ENCODE measurements at places on chromosomes 3 and 15.

DNA sequence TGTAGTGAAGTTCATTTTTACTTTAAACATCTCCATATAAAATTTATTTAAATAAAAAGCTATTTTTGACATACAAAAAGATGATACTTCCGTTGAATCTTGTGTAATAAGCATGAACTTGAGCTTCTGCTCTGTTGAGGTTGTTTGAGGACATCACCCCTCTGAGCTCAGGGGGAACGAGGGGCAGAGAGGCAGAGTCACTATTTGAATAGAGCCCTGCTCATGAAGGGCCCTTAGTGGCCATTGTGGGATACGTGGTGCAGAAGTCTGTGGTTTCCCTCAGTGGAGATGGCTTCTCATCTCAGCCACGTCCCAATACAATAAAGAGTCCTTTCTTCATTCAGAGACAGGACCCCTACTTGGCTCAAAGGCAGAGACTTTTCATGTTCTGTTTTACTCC is 10.6 kb downstream of the CEMIP start:
- DNase-seq = no peak

DNA sequence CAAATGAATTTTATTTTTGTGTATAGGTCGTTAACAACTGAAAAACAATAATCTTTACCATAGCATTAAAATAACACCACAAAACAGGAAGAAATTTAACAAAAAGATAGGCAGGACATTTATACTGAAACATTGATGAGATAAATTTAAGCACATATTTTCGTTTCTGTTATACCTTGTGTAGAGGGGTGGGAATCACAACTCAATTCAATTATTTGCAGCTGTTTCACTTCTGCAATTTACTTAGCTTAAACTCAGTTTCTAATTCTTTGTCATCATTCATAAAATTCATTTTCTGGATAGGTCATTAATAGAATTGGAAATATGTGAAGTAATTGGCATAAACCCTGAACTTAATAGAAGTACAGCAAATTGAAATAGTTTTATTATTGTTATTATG is 42.3 kb downstream of the TP63 start:
- no peak for DNase-seq

DNA sequence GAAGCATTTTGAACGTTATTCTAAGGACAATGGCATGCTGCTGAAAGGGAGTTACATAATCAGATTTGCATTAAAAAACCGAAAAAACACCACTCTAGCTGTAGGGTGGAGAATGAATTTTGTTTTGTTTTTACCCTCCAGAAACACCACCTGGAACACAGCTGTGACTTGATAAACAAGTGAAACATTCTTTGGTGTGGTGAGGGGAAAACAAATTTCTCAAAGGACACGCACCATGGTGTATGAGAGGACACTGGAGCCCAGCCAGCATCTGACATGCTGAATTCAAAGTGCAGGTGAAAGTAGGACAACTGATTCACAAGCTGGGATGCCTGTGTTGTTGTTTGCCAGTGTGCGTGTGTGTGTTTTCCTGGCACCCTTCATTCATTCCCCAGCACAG is 554.5 kb upstream of the TBL1XR1 start:
- DNase-seq = no peak

DNA sequence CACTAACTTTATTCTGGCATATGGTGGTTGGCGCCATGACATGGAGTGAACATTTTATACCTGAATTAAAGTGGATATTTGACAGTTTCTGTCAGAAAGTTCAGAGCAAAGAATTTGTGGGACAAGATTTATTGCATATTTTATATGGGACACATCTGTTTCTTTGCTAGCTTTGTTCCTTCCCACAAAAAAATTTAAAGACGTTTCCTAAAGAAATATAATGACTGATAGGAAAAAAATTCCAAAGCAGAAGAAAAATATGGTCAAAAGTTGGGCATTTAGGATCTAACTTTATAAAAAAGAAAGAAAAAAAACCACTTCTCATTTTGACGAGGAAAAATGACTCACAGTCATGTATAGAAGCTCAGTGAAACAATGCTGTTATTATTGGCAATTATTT is 101.6 kb downstream of the GREM1 start:
- DNase-seq = no peak

DNA sequence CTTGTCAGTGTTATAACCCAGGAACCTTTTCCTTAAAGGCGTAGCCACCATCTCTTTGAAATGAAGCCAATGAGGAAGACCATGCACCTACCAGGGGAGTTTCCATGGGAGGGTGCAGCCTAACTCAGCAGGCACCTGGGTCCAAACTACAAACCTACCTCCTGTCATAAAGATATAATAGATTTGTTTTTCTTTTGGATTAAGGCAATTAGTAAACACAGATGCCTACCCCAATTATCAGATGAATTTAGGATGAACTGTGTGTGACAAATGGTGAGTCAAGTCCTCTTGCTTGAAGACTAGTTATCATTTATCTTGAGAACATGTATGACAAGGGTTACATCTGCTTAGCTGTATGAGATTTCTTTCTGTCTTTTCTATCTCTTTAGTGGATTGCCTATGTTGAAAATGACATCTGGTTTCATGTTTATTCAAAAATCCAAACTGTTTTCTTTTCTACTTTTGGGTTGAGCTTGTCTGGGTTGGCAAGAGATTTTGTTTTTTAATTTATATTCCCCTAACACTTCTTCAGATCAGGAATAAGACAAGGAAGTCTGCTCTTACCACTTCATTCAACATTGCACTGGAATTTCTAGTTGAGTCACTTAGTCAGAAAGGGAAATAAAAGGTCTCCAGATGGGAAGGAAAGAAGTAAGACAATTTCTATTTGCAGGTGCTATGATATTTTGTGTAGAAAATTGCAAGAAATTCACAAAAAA is 149.9 kb downstream of the NEK10 start:
- peak; percentile 45 for DNase-seq

DNA sequence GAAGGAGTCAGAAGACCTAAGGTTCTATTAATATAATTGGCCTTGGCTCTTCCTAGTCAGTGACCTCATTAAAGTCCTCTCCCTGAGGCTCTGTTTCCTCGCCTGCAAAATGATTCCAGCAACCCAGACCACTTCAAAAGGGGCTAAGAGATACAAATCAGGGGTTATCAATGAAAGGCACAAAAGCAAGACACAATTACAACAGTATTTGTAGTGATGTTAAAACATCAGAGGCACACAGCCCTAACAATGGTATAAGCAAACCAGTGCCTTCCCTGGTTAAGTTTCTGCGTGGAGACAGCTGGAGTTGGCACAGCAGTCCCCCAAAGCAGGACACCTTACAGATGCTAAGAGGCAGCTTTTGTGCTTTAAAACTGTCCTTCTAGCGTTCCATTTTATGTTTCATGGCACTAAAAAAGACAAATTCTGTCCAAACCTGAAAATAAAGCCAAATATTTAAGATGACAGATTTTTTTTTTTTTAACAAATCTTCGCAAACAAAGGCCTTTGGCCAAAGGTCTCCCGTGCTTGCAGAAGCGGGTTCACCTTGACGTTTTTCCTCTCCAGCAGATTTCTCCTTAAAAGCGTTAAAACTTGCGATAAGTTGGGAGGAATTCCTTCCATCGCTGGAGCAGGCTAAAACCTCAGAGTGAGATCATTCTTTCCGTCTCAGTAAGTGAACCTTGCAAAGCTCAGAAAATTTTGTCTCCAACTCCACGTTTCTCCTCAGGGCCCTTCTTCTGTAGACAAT is 999 bp downstream of the ZNF280D start:
- peak; percentile 71 for DNase-seq

- no peak for DNase-seq
These were observed 116.2 kb upstream of the KCNMB2 start for GRCh38 chr3:178420033-178420432.

DNA sequence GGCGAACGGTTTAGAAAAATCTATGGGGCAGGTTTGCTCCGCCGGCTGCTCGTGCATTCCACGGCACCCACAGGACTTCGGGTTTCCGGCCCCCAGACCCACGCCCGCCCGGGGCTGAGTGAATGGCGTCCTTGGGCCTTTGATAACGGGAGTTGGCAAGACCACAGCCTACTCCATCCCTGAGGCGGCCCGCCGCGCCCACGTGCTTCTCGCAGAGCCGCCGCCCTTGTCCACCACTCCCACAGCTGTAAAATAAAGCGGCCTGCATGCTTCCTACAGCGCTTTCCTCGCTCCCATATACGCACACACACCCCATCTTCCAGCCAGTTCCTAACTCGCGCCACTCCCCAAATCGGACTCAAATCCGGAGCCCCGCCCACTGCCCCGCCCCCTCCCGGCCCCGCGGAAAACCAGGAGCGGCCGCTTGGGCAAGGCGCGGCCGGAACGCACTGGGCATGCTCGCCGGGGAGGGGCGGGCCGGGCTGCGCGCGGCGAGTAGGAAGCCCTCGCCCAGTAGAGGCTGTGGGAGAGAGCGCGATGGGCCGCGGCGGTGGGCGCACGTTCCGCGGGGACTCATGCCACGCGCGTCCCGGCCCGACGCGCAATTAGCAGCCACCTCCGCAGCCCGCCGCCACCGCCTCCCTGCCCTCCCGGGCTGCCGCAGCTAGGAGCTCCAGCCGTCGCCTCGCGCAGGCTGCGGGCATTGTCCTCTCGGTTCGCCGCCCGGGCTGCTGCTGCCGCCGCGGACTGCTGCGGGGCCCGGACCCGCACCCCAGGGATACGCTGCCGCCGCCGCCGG is at the start of gene RAP2B:
RAP2B (plus strand) TSS at position 513 of the 799 bp plus-strand sequence. CDS start 468 bp downstream, outside the sequence.
- peak; percentile 96 for DNase-seq

DNA sequence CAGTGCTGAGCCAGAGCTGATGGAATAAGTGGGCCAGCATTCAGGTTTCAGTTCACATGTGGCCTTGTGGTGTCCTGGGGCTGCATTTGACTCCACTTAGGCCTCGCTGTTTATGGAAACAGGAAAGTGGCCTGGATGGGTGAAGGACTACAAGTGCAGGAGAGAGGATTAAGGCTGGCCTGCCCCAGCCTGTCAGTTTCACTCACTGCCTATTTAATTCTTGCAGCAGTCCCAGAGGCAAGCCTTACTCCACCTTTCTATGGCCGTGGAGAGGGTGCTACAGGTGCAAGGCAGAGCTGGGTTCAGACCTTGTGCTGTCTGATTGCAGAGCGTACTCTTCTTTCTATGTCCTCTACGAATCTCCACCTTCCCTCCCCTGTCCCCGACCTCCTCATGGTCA is 37.7 kb downstream of the ABHD17C start:
- DNase-seq = no peak

DNA sequence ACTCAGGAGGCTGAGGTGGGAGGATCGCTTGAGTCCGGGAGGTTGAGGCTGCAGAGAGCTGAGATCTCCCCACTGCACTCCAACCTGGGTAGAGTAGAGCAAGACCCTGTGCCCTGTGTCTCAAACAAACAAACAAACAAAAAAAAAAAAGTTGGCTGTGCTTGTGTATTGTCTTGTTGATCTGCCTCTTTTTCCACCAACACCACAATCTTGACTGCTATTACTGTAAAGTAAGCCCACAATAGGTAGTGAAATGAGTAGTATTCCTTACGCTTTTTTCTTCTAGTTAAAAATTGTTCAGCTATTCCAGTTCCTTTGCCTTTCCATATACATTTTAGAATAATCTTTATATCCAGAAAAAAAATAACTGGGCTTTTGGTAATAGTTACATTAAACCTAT is 35.5 kb downstream of the PTH1R start:
- no peak for DNase-seq

GRCh38 chr3:162718697-162719096 is 1222.1 kb downstream of the OTOL1 start:
- DNase-seq = no peak

DNA sequence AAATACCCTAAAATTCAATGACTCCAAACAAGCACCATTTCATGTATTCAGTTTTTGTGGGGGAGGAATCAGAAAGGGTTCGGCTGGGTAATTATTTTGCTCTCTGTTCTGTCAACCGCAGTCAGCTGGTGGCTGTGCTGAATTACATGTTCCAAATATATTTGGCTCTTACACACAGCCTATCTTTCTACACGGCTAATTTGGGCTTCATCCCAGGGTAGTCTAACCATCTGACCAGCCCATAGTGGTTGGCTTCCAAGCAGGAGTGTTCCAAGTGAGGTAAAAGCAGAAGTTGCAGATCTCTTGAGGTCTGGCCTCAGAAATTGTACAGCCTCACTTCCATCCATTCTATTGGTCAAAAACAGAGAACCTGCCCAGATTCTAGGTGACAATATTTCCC is 760.8 kb upstream of the SEMA6D start:
- no peak for DNase-seq

GRCh38 chr3:184637705-184638104 is 74.2 kb downstream of the MAGEF1 start:
- no peak for DNase-seq

Data from M059J (cell line).